ENCODE measurements at places on chromosomes 16 and 17. TPM values are rescaled to one million over a fixed set of nuclear protein-coding genes. Genes with fewer than 3 reads are reported as not detected.
A peak's percentile ranks its signal among the peaks of the same experiment; 100 is the strongest.

DNA sequence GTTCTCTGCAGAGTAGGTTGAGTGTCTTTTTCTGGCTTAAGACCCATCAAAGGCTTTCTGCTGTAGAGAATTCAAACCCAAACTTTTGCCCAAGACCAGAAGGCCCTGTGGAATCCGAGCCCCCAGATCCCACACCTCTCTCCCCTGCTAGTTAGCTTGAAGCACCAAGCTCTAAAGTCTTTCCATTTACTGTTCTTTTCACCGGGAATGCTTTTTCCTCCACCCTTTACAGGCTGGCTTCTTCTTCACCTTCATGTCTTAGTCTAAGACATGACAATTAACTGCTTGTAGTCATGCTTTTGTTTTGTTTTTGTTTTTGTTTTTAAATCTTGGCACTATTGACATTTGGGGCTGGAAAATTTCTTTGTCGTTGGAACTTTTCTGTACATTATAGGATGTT is 15.5 kb downstream of the HSD17B2 start:
- no peaks in the 10 kb centered on the region for H3K27me3 ChIP-seq
- no peak overlapping the region for H3K4me3 ChIP-seq
- H3K36me3 ChIP-seq, result no peaks in the 10 kb centered on the region
- no peak for DNase-seq
- peaks cover 87% of the 10 kb centered on the region for H3K4me1 ChIP-seq

GRCh38 chr17:66727634-66728570 is 107.0 kb upstream of the CACNG5 start:
- no peak overlapping the region for H3K27ac ChIP-seq
- DNase-seq, result peak; percentile 42
- peaks cover 6% of the 10 kb centered on the region for H3K4me1 ChIP-seq

DNA sequence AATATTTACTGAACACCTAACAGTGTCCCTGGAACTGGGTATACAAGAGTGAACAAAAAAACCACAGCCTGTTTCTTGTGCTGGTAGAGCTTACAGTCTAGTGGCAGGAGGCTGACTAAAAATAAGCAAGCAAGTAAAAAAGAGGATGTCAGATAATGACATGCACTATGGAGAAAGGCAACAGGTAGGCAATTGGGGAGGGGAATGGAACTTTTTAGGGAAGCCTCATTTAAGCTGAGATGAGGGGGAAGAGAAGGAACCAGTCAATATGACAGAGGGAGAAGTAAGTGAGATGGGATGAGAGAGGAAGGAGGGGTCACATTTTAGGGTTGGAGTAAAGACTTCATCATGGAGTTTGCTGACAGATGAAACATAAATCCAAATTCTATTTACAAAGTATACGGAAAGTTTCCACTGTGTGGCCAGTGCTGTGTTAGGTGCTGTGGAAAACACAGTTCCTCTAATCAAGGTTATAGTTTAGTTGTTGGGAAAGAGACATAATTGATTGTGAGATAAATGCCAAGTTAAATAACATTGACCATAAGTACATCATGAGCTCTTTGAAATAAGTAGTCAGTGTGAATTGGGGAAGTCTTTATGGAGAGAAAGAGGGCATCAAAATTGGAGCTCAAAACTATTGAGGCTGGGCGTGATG is 251.4 kb downstream of the FTO start:
- DNase-seq, result no peak
- H3K27ac ChIP-seq, result no peak overlapping the region
- no peaks in the 10 kb centered on the region for H3K36me3 ChIP-seq
- no peak overlapping the region for H3K4me3 ChIP-seq

DNA sequence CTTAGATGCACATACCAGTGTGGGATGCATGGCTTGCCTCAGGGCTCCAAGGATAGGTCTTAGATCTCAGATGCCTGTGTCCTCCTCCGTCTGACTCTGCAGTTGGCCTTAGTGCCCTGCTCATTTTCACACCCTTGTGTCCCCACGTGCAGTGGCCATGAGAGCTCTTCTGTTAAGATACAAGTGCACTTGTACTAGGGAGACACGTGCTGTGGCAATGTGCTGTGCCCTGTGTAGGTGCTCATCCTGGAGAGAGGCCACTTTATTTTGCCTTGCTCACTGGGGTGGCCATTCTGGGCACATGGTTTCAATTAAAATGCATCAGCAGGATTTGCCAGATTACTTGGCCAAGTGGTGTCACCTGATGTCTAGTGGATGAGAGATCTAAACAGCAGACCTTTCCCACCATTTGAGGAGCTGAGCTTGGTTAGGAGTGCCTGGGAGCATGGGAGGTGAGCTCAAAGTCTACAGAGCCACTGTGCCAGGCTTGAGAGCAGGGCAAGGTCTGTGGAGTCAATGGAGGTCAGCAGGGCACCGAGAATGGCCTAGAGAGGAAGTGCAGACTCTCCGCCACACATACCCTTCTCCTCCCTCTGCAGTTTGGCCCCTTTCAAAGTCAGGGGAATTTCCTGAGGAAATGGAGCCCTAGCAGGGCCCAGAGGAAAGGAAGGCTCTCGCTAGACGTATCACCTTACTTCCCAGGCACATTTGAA is 25.2 kb upstream of the SMPD3 start:
- H3K27me3 ChIP-seq, result no peaks in the 10 kb centered on the region
- no peaks in the 10 kb centered on the region for H3K36me3 ChIP-seq
- H3K27ac ChIP-seq, result peak overlapping the region; percentile 40
- H3K4me1 ChIP-seq, result peaks cover 13% of the 10 kb centered on the region
- H3K4me3 ChIP-seq, result no peak overlapping the region
- no peak for DNase-seq

- no peak for DNase-seq
- H3K27me3 ChIP-seq, result no peaks in the 10 kb centered on the region
- H3K4me3 ChIP-seq, result no peak overlapping the region
- no peaks in the 10 kb centered on the region for H3K4me1 ChIP-seq
Observed at GRCh38 chr17:12250973-12251372, 230.3 kb downstream of the MAP2K4 start.

DNA sequence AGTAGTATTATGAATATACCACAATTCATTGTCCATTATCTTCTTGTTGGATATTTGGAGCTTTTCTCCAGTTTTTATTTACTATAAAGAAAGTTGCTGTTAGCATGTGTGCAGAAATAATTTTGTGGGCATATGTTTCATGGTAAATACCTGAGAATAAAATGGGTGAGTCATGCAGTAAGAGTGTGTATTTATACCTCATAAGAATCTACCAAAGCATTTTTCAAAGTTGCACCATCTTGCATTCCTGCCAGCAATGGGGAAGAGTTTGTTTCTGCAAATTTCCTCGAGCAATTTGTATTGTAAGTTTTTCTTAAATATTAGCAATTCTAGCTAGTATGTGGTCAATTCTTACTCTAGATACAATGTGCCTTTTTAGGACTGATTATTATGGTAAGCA is 7.9 kb upstream of the MON1B start:
- H3K4me1 ChIP-seq, result no peaks in the 10 kb centered on the region
- no peak overlapping the region for H3K27ac ChIP-seq
- no peak overlapping the region for H3K4me3 ChIP-seq
- H3K36me3 ChIP-seq, result no peaks in the 10 kb centered on the region
- DNase-seq, result no peak

The SOX9 gene
- polyA plus RNA-seq, result 0.42 TPM

DNA sequence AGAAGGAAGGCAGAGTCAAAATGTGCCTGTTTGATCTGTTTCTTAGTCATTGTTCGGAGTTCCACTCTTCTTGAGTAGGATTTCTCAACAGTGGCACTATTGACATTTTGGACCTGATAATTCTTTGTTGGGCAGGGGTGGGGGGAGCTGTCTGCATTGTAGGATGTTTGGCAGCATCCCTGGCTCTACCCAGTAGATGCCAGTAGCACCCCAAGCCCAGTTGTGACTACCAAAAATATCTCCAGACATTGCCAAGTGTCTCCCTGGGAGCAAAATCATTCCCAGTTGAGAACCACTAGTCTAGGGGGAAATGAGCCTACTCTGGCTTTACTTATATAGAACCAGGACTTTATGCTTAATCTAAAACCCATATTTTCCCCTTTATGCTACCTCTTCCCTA is 1.1 kb upstream of the GFOD2 start:
- H3K27me3 ChIP-seq, result no peaks in the 10 kb centered on the region
- peak overlapping the region; percentile 84 for H3K4me3 ChIP-seq
- H3K4me1 ChIP-seq, result peaks cover 38% of the 10 kb centered on the region
- peaks cover 2% of the 10 kb centered on the region for H3K36me3 ChIP-seq

DNA sequence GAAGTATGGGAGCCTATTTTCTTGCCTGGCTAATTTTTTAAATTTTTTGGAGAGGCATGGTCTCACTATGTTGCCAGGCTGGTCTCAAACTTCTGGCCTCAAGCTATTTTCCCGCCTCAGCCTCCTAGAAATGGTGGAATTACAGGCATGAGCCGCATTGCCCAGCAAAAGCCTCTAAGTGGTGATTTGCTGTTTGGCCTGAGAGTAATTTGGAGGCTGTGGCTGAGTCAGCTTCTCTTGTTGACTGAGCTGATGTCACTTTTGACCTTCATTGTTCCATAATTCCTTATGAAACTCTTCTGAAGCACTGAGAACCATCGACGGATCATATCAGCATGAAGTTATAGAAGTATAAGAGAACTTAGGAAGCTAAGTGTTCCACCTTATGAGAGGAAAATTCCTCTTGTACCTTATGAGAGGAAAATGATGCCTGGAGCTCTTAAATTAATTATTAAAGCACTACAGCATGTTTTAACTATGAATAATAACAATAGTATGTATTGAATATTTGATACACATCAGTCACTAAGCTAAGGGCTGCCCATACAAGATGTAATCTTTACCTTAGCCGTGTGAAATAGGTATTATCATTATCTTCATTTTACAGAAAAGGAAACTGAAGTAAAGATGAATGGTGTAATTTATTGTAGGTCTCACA is 220.8 kb upstream of the MON1B start:
- H3K4me3 ChIP-seq, result no peak overlapping the region
- H3K27ac ChIP-seq, result no peak overlapping the region
- H3K36me3 ChIP-seq, result no peaks in the 10 kb centered on the region
- no peak for DNase-seq
- peaks cover 4% of the 10 kb centered on the region for H3K4me1 ChIP-seq
- H3K27me3 ChIP-seq, result no peaks in the 10 kb centered on the region

- H3K27ac ChIP-seq, result peak within 1 kb of the TSS; percentile 92
- DNase-seq, result peak; percentile 72
- H3K36me3 ChIP-seq, result no peaks in the 10 kb centered on the region
Observed at GRCh38 chr17:16353317-16354174, at the start of gene CENPV. TSS of gene CENPV (minus strand) at chr17:16353469. CDS start at chr17:16353436, 33 bp downstream.

DNA sequence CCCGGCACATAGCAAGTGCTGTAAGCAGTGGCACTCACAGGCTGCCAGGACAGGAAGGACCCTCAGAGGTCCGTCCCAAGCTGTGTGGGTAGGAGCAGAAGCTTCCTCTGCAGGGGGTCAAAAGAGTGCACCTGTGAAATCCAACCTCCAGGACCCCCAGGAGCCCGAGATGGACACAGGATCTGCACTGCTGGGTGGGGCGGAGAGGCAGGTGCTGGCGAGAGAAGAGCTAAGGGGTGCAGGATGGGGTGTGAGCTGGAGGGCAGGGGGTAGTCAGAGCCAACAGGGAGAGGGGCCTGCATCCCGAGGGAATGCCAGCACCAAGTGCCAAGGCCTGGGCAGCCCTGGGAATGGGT is 650 bp upstream of the AANAT start:
- no peaks in the 10 kb centered on the region for H3K36me3 ChIP-seq
- H3K4me1 ChIP-seq, result no peaks in the 10 kb centered on the region
- H3K27ac ChIP-seq, result no peak overlapping the region

DNA sequence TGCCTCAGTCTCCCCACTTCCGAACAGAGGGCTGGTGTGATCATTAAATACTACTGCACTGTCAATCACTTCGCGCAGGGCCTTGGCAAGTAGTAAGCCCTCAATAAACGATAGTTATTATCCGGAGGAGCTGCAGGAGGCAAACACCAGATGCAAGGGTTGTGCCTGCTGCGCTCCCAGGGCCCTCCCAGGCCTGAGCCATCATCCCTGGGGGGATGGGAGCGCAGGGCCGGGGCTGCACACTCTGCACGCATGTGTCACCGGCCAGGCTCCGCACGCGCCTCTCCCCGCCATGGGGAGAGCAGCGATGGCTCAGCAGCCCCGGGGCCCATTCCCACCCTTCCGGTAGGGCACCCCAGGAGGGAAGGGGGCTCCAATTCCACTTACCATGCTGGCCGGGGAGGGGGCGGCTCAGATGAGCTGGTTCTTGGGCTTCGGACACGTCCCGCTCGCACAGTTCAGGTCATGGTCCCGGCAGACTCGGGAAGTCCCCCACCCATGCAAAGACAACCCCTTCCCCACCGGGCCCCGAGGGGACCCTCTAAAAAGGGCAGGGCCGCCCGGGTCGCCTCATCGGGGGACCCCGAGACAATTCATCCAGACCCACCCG is 681 bp downstream of the XPO6 start:
- no peaks in the 10 kb centered on the region for H3K27me3 ChIP-seq
- peak overlapping the region; percentile 80 for H3K27ac ChIP-seq
- H3K4me3 ChIP-seq, result peak overlapping the region; percentile 94
- H3K36me3 ChIP-seq, result peaks cover 2% of the 10 kb centered on the region
- peak; percentile 66 for DNase-seq

DNA sequence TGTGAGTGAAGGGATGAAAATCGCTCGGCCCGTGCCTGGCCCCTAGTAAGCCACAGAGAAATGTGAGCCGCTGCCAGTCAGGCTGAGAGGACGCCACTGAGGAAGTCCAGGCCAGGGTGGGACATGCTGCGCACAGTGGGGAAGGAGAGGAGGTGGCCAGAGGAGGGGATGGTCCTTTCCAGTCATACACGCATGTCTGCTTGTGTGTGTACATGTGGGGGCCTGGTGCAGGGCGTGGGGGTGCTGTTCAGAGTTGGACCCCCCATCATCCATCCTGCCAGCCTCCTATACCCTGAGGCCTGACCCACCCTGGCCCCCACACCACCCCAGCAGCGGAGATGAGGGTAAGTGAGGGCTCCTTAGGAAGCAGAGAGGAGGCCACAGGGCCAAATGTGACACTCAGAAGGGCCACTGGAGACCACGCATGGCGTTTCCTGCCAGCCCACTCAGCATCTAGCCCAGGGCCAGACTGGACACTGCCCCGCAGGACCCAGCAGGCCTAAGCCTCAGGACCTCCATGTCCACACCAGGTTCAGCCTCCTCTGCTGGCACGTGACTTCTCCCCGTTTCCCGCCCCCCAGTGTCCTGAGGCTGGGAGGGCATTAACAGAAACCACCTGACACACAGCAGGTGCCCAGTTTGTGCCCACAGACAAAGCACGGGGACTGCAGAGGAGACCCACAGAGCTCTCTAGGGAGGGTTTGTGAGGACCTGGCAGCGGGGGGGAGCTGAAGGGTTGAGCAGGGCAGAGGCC is 7.0 kb downstream of the DOC2A start:
- no peak overlapping the region for H3K4me3 ChIP-seq
- DNase-seq, result no peak
- no peaks in the 10 kb centered on the region for H3K27me3 ChIP-seq
- H3K27ac ChIP-seq, result no peak overlapping the region
- H3K36me3 ChIP-seq, result peaks cover 5% of the 10 kb centered on the region

GRCh38 chr17:22138861-22139469 is 446.6 kb downstream of the KCNJ18 start:
- H3K4me3 ChIP-seq, result no peak overlapping the region
- H3K27ac ChIP-seq, result no peak overlapping the region
- H3K27me3 ChIP-seq, result no peaks in the 10 kb centered on the region
- no peaks in the 10 kb centered on the region for H3K36me3 ChIP-seq

All from liver (tissue), 10 donors.